ACHN (cell line): ENCODE measurements at places on chromosomes 1 and 21.

- no peak for DNase-seq
Observed at GRCh38 chr1:225447650-225448089, 19.8 kb upstream of the LBR start.

DNA sequence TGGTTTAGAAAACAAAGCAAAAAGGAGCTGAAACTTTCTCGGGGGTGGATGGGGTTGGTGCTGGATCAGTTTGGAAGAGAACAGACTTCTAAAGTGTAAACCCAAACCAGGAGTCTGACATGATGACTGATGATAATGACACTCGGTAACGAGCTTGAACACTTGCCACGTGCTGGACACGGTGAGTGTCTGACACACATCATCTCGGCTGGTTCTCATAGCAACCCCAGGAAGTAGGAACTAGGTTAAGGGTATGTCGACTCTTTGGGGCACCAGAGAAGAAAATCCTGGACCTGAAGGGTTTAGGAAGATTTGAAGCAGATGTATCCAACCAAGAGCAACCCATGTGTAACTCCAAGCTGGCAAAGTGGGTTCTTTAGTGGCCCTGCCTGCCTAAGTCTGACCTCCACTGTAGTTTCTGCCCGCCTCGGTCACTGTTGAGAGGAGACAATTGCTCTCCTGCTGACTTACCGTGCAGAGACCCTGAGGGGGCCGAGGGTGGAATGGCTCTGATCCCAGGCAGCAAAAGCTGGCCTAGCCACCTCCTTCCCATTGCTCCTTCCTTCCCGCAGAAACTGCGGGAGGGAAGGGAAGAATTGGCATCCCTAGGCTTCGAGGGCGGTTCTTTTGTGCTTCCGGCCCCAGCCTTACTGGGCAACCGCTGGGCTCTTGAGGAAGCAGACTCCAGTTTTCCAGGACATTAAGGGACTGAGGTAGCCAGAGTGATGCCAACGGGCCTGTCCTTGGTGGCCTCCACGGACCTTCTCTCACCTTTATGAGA lies 156.0 kb downstream of the TOMM20 start:
- no peak for DNase-seq

DNA sequence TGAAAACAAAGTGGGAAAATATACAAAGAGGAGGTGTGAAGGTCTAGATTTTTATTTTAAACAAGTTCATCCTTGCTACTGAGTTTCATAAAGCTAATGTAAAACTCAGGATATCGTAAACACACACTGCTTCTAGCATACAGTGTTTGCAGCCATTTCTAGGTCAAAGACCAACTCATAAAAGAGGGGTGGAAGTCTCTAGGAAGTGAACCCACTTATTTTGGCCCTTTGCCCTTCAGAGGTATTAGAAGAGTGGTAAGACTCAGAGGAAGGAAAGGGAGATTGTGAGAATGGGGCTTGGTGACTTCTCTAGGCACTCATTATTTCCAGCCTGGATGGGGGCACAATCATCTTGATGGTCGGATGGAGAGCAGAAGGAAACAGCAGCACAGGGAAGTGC lies 91.2 kb downstream of the TNFSF18 start:
- no peak for DNase-seq

DNA sequence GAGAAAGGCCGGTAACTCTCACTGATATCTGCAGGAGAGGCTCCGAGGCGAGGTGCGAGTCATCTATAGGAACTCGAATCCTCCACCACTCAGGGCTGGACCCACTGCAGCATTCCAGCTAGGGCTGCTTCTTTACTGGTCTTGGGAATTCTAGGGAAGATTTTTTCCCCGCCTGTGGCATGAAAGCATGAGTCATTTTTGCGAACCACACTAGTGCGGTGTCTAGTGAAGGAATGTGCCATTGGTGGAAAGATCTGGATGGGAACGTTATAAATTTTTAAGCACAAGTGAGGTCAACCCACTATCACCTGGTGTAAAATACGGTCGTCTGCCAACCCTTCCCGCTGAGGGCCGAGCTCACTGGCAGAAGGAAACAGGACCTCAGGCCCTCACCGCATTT lies 49.7 kb downstream of the SYF2 start:
- DNase-seq, result no peak

- peak; percentile 98 for DNase-seq
Observed at GRCh38 chr1:46183079-46183847, 7.0 kb upstream of the P3R3URF start.

DNA sequence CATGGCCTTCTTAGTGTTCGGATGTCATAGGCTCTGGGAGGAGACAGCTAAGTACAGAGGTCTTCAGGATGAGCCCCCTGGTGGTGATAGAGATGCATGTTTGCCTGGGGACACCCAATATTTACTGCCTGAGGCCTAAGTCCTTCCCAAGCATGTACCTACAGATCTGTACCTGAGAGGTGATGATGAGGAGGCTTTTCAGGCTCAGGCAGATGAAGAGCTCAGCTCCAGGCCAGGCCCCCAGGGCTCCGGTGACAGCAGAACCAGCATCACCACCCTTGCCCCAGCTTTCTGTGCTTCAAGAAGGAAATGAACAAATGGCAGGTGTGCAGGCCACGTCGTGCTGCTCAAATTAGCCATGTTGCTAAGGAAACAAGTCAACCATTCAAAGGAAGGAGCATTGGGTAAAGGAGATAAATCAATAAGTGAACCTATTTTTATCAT lies 21.1 kb downstream of the CACNA1E start:
- peak; percentile 63 for DNase-seq

GRCh38 chr1:55980582-55980981 lies 598.8 kb downstream of the PLPP3 start:
- no peak for DNase-seq

DNA sequence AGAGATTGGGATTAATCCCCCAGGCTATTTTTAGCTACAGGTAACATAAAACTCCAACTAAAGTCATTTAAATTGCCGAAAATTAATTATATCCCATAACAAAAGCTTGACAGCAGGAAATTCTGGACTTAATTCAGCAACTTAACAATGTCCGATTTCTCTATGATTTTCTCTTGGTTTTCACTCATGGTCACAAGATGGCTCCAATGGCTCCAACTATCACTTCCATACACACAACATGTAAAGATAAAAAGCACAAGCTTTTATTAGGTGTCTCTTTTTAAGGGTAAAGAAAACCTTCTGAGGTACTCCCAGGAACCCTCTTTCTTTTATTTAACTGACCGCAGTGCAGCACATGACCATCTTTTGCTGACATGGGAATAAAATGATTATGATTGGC lies 363.5 kb upstream of the PTBP2 start:
- peak; percentile 57 for DNase-seq

DNA sequence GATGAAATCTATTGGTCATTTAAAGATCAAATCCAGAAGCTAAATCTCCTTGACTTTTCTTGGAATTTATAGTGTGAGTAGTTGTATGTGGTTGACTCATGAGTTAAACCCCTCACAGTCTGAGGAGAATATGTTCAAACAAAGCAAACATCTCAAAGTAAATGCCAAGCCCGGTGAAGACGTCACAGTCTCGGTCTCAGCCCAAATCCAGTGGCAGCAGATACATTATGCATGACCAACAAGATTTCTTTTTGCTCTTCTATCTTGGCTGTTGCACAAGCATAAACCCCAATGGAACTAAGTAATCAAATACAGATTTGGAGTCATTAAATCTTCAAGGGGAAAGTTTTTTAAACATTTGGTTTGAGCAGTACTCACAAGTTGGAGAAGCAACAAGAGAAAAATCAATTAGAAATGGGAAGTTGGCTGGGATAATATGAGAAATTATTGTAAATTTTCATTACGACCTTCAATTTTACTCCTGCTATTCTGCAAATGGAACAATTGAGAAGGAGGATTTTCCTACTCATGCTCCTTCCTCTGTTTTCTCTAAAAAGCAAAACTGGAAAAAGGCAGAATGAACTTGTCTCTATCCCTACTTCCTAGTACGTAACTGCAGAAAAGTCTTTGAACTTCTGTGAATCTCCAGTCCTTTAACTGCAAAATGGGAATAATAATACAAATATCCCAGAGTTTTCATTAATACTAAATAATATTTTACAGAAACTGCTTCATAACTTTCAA lies 575.8 kb downstream of the NUF2 start:
- DNase-seq, result no peak

DNA sequence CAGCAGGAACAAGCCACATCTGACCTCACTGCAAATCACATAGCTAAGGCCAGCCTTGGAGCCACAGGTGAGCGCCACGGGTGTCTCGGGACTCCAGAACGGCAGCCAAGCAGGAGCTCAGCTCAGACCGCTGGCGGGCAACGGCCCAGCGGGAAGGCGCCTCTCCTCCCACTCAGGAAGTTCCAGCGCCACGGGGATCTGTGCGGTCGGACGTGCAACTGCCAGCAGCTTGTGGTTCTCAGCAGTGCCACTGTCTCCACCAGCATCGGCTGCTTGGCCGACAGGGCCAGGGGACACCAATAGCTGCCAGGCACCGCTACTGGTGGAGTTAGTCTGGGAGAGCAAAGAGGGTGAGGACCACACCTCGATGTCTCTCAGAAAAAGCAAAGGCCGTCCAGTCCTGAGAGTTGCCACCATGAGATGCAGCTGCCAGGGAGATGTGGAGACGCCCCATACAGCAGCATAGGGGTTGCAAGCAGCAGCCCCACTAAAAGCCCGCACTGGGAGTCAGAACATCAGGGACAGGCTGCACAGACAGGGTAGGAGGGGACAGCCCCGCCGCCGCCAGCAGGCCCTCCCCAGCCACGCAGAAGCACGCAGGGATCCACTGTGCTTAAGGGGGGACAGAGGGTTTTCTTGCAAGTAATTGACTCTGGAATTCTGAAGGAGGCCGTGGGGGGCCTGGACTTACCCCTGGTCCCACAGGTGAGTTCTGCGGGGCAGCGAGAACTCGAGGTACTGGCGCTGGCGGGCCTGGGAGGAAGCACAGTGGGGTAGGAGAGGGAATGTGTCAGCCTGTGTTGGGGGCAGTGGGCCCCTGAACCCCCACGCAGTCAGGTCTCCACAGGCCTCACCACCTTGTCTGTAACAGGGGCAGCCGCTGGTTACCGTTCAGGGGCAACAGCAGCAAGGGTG lies 83.5 kb downstream of the NPHP4 start:
- DNase-seq, result no peak
